ENCODE measurements at places on chromosomes 5 and 9.

DNA sequence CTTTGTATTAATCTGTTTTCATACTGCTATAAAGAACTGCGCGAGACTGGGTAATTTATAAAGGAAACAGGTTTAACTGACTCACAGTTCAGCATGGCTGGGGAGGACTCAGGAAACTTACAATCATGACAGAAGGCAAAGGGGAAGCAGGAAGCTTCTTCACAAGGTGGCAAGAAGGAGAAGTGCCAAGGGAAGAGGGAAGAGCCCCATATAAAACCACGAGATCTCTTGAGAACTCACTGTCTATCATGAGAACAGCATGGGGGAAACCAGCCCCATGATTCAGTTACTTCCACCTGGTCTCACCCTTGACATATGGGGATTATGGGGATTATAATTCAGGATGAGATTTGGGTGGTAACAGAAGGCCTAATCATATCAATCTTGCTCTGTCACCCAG is 60.9 kb upstream of the CHD1 start:
- DNase-seq = no peak

DNA sequence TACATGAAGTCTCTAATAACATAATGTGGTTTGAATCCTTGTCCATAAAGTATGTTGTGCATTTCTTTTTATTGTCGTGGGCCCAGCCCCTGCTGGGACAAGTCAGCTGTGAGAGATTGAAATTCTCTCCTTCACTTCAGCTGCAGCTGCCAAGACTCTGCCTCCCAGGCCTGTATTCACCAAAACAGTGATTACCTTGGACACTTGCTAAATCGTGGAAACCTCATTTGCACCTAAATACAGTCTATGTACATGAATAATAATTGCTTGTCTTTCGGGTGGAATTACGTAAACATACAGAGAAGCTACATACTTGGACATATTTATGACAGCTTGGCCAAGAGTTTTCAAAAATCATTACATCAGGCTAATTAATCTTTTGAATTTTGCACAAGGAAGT is 898.5 kb upstream of the SEMA6A start:
- DNase-seq = no peak

GRCh38 chr9:130970052-130970451 is 31.0 kb upstream of the FIBCD1 start:
- no peak for DNase-seq

GRCh38 chr5:111099058-111099778 is 7.1 kb downstream of the WDR36 start:
- no peak for DNase-seq

- no peak for DNase-seq
Observed at GRCh38 chr9:121996783-121997182, 96.3 kb downstream of the TTLL11 start.

GRCh38 chr5:164650427-164650826 is 1145.0 kb downstream of the MAT2B start:
- DNase-seq = no peak

- no peak for DNase-seq
Observed at GRCh38 chr5:126415789-126416188, 7.4 kb upstream of the GRAMD2B start.

DNA sequence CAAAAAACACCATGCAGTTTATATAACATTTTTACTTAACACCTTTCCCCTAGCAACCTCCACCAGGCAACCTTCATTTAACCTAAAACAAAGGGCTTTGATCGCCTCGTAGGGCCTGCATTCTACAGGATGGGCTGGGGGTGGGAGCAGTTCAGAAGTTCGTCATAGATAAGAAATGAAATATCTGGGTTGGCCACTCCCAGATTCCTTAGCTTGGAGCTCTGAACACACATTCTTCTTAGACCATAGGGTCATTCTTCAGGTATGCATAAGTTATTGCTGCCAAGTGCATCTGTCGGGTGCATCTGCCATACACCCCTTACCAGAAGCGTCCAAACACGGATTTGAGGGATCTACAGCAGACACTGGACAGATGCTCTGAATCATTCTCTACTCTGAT is 4.3 kb upstream of the SLC22A5 start:
- DNase-seq = no peak

DNA sequence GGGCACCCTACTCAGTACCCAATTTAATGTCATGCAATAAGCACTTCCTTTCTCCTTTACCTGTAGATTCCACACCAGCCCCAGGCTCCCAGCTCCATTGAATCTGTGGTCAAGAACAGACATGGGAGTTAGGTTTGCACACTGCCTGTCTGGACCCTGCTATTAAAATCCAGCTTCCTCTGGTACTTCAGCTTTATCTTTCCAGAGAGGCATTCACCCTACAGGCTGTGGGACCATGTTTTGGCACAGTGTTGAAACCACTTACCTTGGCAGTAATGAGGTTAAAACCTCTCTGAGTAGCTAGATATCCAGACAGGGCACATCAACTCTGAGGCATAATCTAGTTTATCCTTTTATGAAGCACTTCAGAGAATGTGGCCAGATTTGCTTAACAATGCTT is 191.5 kb upstream of the PCSK5 start:
- no peak for DNase-seq

- DNase-seq = no peak
Observed at GRCh38 chr5:172436078-172436878, 18.0 kb downstream of the SH3PXD2B start.
